ENCODE measurements at places on chromosomes 13 and 19.

- DNase-seq = peak; percentile 15
These were observed at the start of gene PTGIR for GRCh38 chr19:46624958-46625661. Gene PTGIR (minus strand): TSS chr19:46625089. CDS start chr19:46624225, 864 bp downstream.

GRCh38 chr13:23988546-23989122, 91.3 kb upstream of the C1QTNF9B start:
- no peak for DNase-seq

- no peak for DNase-seq
These were observed 70.5 kb downstream of the GADD45B start for GRCh38 chr19:2546128-2547032.

GRCh38 chr13:113820813-113821651, 42.8 kb downstream of the GAS6 start:
- DNase-seq = no peak

- DNase-seq = no peak
These were observed 62.9 kb upstream of the URI1 start for GRCh38 chr19:29878973-29879654.

DNA sequence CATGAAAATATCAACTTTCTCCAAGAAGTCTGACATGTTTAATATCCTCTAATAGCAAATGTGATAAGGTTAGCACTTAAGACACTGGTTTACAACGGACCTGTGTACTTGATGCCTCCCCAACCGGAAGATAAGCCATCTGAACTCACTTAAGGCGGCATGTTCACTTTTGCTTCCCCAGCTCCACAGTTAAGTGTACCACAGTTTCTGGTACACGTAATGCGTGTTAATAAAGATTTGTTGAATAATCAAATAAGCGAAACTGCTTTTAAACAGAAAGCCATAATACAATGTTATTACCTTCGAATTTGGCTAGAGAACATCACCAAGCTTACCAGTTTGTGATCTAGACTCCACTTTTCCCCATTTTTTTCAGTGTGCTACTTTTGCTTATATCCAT, 1.4 kb upstream of the PAN3 start:
- DNase-seq = no peak

DNA sequence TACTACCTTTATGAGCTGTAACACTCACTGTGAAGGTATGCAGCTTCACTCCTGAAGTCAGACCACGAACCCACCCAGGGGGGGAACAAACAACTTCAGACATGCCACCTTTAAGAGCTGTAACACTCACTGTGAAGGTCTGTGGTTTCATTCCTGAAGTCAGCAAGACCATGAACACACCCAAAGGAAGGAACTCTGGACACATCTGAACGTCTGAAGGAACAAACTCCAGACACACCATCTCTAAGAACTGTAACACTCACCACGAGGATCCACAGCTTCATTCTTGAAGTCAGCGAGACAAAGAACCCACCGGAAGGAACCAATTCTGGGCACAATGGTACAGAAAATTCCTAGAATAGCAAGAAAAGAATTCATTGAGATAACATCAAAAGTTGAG, 1796.5 kb upstream of the MIR17HG start:
- no peak for DNase-seq

DNA sequence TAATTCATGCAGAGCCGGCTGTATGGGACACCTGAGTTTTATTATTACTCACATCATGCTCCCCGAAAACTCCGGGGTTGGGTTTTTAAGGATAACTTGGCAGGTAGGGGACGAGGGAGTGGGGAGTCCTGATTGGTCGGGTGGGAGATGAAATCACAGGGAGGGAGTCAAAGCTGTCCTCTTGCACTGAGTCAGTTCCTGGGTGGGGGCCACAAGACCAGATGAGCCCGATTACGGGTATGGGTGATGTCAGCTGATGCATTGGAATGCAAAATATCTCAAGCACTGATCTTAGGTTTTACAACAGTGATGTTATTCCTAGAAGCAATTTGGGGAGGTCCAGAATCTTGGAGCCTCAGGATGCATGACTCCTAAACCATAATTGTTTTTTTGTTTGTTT, 18.6 kb upstream of the COG3 start:
- no peak for DNase-seq

DNA sequence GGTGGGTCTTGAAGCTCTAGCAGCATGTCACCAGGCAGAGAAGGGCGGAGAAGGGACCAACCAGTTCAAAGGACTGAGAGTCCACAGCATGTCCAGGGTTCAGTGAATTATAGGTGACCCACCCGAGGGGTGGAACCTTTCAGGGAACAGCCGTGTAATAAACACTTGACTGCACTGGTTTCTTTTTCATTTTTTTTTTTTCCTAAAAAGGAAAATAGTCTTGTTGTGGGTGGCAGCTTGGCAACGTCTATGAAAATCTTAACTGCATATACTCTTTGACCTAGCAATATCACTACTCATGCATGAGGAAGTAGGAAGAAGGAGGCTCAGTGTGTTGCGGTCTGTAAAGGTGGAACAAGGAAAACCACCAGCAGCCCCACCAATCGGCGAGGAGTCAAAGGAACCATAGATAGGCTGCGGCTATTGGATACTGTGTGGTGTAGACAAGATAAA, 13.0 kb upstream of the MYH14 start:
- no peak for DNase-seq

- no peak for DNase-seq
These were observed 84.4 kb downstream of the FAM216B start for GRCh38 chr13:42865768-42866102.

DNA sequence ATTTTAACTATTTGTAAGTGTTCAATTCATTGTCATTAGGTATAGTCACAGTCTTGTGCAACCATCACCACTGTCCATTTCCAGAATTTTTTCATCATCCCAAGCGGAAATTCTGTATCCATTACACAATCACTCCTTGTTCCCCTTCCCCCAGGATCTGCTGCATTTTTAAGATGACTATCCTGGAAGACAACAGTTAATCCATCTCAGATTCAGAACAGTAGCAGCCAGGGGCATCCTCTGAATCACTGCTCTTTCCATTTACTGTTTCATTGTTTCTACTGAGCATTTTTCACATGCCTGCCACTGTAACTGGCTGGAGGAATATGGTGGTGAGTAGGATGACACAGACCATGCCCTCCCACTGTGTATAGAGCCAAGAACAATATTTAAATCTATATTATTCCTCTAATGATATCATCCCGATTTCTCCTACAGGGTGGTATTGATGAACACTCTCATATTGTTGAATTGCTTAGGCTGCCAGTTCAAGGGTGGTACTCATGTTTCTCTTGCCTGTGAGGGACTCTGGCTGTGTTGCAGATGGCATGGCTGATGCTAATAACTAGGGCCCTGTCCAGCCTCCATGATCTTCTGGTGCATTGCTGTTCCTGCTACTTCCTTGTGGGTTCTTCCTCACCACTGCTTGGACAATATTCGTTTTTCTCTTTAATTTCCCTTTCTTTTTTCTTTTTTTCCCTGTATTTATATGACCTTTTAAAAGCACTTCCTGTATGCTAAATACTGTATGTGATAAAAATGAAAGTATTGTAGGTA, 59.0 kb downstream of the WDFY2 start:
- DNase-seq = no peak

DNA sequence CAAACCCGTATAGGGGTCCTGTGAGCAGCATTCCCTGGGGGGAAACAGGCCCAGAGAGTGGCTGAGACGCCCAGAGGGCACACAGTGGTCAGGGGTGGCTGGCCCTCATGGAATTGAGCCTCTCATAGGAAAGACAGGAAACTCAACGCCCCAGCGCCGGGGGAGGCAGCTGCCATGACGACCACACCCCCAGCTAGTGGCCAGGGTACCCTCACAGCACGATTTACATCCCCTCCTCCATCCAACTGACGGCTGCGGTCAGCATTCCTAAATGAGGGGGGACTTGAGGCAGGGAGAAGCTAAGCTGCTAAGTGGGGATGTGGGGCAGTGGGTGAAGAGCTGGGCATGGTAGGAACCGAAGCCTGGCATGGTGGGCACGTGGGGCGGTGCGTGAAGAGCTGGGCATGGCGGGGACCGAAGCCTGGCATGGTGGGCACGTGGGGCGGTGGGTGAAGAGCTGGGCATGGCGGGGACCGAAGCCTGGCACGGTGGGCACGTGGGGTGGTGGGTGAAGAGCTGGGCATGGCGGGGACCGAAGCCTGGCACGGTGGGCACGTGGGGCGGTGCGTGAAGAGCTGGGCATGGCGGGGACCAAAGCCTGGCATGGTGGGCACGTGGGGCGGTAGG, 10.0 kb downstream of the MED16 start:
- no peak for DNase-seq

DNA sequence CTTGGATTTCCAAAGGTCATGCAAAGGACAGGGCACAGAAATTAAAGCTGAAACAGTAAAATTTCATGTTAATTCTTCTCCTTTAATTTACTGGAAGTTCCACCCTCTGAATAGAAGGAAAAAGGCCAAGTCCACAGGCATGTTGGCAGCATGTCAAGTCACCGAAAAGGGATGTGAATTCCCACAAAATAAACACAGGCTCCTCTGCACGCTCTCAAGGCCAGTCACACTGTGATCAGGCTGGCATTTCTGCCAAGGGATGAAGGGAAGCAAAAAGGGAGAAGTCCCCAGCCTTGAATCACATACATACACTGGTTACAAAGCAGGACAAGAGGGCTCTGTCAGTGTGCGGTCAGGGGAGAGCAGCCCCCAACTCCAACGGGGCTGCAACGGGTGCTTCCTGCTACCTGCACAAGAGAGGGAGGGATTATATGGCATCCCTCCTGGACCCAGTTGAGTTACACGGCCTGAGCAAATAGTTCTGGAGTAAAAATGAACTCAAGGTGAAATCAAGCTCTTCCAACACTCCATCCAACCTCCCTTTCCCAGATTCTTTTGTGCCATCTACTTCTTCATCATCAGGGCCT, 6.9 kb downstream of the DCLK1 start:
- no peak for DNase-seq

GRCh38 chr19:19538061-19538784, at the start of gene CILP2:
Gene CILP2 (plus strand): TSS chr19:19538265. CDS start chr19:19538350, 85 bp downstream.
- peak; percentile 28 for DNase-seq

- no peak for DNase-seq
These were observed 276.3 kb upstream of the SOX21 start for GRCh38 chr13:94988654-94989053.

GRCh38 chr19:35577918-35578317, 8.1 kb upstream of the PMIS2 start:
- DNase-seq = no peak

- no peak for DNase-seq
These were observed 1591.6 kb upstream of the MIR17HG start for GRCh38 chr13:89755729-89756492.

DNA sequence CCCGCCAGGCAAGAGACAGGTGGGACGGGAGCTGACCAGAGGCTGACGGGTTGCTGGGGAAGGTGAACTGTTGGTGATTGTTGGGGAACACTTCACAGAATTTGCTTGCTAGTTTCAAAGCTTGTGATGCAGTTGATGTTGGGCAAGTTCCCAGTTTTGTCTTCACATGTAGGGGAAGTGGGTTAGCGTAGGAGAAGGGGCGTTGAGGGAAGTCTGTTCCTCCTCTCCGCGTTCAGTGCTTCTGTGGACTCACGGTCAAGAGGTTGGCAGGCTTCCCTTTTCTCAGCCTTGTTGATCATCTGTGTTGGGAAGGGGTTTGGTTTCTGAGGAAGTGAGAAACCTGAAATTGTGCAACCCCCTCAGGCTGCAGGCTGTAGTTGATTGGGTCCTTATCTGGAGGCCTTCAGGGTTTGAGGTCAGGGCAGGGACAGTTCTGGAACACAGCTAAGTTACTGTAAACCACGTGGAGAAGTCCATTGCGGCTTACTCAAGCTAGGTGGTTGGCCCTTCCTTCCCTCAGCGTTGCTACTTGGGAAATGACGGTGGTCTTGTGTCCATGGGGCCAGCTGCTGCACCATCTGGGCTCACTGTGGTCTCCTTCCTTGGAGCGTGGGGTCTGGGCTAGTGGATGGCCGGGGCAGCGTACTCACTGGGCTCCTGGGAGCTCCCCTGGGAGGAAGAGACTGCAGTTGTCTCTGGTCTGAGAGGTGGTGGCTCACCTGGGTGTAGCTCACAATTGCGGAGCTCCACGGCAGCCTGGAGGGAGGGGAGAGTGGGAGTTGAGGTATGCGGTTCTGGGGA, 7.5 kb downstream of the RPS9 start:
- DNase-seq = peak; percentile 59

DNA sequence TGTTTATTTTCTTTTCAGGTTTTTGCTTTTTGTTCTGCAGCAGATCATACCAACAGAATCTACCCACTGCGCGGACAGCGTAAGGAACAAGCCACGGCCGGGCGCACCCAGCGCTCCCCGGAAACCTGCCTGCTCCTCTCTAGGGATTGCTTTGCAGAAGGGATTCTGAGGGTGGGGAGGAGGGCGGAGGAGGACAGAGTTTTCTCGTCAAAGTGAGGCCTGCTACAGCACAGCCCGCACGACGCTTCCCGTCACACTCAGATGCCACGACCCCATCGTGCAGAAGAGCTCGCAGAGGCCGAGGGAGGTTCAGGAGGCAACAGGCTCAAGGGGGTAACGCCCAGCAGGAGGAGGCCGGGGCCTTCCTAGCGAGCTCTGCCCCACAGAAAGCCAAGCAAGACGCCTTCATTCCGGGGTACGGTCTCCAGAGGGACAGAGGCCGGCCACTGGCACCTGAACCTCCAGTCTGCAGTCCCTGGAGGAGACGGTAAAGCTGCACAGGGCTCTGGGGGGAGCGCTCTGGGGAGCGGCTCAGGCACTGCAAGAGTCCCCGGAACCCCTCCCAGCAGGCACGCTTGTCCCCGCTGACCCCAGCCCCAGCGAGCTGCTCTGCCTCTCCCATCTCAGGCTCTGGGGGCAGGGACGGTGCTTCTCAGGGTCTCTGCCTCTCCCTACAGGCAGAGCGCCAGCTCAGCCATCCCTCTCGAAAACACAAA, 6.9 kb downstream of the REXO1 start:
- DNase-seq = no peak

DNA sequence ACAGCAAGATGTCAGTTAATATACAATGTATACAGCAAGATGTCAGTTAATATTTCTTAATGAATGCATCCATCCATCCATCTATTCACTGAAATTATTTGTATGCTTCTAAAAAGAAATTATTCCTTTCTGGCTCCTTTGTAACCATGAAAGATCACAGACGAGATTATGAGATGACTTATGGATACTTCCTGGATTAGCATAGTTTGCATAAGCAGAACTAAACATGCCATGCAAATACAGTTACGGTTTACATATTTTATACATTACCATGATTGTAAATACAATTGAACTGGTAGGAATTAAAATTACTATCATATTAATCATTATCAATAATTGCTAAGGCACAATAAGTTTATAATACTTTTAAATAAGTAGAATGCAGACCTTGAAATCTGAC, 32.7 kb downstream of the NALCN start:
- DNase-seq = no peak
